ENCODE measurements at places on chromosomes 2 and 18.

DNA sequence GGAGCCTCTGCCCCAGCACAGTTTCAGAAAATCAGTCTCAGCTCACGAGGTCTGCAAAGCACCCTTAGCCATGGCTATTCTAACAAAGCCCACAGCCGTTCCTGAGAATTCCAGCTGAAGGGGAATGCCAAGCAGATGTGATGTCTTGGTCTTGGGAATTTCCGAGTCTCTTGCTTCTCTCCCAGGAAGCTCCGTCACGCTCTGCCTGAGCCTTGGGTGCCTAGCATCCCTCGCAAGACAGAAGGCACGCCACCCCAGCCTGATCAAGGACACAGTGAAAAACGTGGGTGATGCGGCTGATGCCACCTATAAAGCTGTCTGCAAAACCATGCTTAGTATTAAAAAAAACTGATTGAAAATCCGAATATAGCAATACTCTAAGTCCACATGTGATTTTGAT, 254.6 kb downstream of the SH3BP4 start:
- no peak for DNase-seq

DNA sequence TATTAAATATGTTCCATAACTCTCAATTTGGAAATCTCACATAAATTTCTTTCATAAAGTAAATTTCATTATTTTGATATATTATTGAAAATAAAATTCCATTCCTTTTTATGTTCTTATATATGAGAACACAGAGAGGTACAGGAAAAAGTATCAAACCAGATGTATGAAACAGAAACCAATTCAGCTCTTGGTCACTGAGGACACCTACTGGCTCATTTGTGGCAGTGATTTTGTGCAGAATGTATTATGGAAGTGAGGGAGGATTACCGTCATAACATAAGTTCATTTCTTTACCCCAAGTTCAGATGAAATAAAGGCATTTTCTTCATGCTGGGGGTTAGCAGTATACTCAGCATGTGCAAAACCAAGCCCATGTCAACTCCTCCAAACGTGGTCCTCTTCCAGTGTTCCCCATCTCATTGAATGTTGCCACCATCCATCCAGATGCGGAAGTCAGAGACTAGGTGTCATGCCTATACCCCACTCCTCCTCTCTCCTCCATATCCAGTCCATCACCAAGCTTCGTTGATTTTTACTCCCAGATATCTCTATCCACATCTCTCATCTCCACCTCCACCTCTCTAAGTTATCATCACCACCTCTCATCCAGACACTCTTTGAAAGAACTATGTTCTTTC, 41.7 kb upstream of the MALL start:
- DNase-seq: peak; percentile 7

GRCh38 chr18:40810372-40810771, 1144.7 kb upstream of the PIK3C3 start:
- DNase-seq: no peak

GRCh38 chr18:57353137-57353939, 981 bp downstream of the ST8SIA3 start:
- peak; percentile 77 for DNase-seq

Data from SK-N-DZ (cell line).